ENCODE measurements at places on chromosomes 5 and 9.

DNA sequence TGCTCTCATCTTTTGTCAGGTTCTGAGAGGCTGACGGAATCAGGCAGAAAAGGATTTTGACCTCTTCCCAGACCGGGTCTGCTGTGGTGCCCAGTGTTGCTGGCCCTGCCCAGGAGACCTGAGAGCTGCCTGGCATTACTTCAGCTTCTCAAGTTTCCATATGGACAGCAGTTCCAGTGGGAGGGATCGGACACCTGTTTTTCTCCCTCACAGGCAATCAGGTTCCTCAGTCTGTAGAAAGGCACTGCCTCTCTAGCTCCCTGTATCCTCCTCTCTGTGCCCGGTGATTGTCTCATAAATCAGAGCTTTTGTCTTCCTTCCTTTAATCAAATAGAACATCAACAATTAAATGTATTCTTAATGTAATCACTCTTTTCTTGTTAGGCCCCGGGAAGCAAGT, 198.7 kb downstream of the SEMA6A start:
- DNase-seq: no peak

- no peak for DNase-seq
These were observed 380.1 kb upstream of the NUDT12 start for GRCh38 chr5:103942587-103943186.

DNA sequence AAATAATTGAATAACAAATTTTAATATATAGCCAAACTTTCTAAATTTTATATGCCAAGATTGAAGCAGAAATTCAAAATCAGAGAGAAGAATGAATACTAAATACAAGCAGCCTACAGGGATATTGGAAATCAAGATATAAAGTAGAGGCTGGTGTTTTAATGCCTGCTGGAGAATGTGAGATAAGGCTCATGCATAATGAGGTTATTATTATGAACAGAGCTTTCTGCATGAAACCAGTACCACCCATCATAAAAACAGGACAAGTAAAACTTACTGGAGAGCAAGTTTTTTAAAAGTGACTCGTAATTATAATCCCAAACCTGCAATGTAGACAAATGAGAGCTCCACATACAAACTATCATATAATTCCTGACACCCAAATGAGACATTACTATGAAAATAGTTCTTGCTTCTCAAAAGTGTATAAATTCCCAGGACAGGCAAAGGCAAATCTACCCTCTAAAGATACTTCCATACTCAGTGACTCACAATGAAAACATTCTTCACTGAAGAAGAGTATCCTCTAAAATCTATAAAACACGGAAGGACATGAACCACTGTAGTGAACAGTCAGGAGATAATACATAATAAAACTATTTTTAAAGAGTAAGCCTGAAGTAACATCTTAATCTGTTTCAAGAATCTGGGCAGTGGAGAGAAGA, 532.0 kb upstream of the GRAMD2B start:
- DNase-seq: no peak

GRCh38 chr5:59831326-59832010, 62.1 kb downstream of the PDE4D start:
- DNase-seq: no peak

- no peak for DNase-seq
These were observed 14.7 kb downstream of the FOCAD start for GRCh38 chr9:20698782-20699181.

Measured in activated gamma-delta T cell treated with Interleukin-2 at 50 U/mL for 16 hours (primary cell).